ENCODE measurements at places on chromosomes 1 and 21.

DNA sequence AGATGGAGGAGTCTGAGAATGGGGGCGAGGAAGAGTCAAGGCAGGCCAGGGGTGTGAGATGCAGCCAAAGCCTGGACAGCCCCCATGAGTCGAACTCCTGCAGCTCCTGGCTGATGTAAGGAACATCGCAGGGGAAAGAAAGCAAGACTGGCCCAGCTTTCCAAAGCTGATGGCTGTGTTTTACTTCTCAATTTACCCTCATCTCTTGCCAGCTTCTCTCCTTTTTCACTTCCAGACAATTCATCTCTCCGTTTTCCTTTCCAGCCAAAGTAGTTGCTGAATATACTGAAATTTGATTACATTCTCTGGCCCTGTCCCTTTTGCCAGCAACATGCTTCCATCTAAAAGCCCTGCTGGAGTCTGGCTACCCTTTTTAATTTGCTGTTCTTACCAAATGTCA, 40.0 kb upstream of the UBE2U start:
- DNase-seq = no peak

- no peak for DNase-seq
Measured at GRCh38 chr1:40620150-40620549, 45.3 kb downstream of the RIMS3 start.

- no peak for DNase-seq
Measured at GRCh38 chr1:43774359-43774758, 67.0 kb downstream of the ST3GAL3 start.

GRCh38 chr1:151801310-151801820, 3.9 kb downstream of the LINGO4 start:
- DNase-seq = no peak

DNA sequence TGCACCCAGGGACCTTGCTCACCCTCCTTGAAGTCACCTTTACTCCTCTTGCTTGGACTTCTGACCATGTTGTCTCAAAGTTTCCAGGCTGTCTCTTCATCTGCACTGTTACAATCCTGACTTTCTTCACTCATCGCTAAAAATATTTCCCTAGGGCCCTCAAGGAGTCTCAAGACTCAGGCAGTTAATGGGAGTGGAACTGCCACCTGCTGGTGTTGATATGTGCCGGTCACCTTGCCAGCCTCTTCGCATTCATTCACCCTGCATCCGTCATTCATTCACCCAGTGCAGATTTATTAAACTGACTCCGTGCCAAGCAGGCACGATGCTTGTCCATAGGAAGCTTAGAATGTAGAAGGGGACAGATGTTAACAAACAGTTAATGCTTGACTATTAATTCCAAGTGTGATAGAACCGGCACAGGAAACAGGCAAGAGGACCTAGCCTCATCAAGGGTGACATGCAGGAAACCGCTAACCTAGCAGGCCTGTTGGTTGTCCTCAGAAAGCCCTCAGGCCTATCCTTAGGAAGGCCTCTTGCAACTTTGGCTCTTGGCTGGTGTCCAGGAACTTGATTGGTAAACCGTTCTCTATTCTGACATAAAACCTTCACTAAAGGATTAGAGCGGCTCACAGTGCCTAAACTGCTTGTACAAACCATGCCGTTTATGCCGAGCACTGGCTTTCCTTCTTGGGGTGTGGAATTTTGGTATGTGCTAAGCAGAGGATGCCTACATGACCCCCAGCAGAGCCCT, 342.2 kb downstream of the CAMTA1 start:
- DNase-seq = no peak

DNA sequence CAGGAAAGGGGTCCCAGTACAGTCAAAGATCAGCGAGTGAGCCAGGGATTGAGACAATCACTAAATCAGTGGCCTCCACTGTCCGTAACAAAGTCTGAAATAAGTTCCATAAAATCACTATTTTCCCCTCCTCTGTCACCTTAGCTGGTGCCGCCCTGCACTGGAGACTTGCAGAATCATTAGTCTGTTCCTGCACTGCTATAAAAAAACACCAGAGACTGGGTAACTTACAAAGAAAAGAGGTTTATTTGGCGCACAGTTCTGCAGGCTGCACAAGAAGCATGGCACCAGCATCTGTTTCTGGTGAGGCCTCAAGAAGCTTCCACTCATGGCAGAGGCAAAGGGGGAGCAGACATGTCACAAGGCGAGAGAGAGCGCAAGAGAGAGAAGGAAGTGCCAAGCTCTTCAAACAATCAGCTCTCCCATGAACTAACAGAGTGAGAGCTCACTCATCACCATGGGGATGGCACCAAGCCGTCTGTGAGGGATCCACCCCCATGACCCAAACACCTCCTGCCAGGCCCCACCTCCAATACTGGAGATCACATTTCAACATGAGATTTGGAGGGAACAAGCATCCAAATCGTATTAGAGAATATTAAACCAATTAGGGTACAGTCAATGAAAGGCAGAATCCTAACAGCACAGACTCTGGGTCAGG, 129.8 kb upstream of the TIAM1 start:
- no peak for DNase-seq

GRCh38 chr1:76959556-76959955, 92.3 kb downstream of the ST6GALNAC5 start:
- no peak for DNase-seq

GRCh38 chr21:15626031-15626430, 103.8 kb upstream of the USP25 start:
- no peak for DNase-seq

DNA sequence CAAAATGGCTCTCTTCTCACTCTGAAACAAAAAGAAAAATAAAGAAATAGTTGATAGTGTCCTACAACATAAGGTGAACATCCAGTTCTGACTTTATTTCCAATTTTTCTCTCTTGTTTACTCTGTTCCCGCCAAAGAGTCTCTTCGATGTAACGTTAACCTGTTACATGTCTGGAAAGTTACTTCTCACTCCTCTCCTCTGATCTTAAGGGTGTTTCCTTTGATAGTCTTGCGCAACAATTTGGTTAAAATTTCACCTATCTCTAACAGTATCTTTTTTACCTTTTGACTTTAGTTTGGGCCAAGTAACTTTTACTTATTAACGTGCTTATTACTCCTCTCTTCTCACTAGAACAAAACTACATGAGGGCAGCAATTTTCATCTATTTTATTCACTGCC, 1450.2 kb downstream of the BRINP3 start:
- DNase-seq = no peak

DNA sequence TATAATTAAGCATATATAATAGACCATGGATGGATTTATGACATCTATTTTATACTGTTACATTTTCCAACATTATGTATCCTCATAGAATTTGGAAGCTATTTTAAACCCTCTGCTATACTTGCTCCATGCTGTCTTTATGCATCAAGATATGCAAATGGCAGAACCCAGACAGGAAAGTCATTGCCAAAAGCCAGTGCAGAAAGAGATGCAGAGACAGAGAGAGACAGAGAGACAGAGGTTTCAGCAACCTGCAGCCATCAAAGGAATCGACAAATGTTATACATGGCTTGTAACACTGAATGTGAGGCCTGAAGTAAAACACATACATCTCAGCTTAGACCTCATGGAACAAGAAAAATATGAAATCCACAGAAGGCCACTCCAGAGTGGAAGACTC, 7.5 kb upstream of the PTPRC start:
- no peak for DNase-seq

- DNase-seq = no peak
Measured at GRCh38 chr1:167668108-167668507, 38.1 kb downstream of the RCSD1 start.

DNA sequence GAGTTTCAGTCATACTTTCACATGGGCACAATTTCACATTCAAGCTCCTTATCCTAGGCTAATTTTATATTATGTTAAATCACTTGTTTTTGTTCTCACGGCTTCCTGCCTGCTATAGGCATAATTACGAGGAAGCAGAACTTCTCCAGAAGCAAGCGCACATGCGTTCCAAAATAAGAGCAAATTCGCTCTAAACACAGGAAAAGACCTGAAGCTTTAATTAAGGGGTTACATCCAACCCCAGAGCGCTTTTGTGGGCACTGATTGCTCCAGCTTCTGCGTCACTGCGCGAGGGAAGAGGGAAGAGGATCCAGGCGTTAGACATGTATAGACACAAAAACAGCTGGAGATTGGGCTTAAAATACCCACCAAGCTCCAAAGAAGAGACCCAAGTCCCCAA, at the start of gene CORT:
TSS of gene CORT (plus strand) at position 281 of the 400 bp plus-strand sequence. CDS start 193 bp downstream, outside the sequence.
- DNase-seq = no peak

DNA sequence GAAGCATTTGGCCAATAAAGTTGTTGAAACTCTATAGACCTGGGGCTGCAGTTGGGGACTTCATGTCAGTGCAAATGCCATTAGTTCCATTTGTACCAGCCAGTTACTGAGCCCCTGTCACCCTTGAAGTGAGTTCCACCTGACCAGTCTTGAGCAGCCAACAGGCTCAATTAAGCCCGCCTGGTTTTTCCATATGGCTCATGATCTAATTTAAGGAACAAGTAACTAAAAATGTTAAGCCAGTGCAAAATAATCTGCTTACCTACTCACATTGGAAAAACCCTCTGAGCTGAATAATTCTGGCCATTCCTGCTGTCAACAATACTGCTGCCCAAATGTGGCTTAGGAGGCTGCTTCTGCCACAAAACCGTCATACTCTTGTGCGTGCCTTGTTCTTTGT, 21.6 kb downstream of the NSUN4 start:
- no peak for DNase-seq

DNA sequence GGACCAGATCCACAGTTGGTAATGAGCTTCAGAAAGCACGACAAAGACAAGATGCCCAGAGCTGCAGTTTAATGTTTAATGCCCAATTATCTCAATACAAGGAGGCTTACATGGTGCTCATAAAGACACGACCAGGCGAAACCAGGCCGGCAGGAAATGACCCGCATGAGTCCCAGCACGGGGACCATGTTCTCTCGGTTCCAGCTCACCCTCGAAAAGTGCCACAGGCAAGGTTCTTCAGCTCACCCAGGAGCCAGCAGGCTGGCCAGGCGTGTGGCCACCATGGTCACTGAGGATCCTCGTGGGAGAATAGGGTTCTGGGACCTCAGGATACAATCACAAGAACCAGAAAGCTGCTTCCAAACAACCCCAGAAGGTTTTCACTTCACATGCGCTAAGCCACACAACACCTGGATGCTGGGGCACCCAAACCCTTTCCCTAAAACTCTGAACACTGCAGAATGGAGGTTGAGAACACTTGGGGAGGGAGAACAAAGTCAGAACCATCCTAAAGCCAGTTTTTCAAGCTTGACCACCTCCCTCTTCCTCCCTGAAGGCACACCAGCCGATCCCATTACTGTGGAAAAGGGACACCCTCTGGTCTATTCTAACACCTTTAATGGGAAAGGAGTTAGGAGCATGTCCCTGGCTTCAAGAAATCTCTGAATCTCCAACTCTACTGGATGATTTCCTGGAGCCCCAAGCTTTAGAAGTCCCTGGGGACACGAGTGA, 22.6 kb upstream of the ASAP3 start:
- DNase-seq = no peak

GRCh38 chr21:36377391-36377842, 7.8 kb upstream of the CHAF1B start:
- DNase-seq = no peak

DNA sequence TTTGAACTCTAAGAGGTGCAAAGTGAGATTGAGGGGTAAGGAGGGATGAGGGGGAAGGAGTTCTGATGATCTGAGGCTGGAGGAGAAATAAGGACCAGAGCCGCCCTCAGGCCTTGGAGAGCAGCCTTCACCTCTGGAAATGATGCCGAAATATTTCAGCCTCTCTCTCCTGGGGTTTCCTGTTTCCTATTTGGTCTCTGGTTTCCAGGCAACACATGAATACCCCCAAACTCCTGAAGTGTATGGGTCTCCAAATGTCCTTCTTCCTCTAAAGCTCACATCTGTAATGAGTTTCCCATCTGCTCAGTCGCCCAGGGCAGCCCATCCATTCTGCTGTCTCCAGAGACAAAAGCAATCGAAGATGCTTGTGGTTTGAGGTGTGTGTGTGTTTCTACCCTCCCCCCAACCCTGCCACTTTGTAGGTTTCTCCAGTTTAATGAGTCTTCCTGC, 52.0 kb upstream of the FAM20B start:
- no peak for DNase-seq

- no peak for DNase-seq
Measured at GRCh38 chr1:9892563-9893528, 17.2 kb downstream of the CTNNBIP1 start.

DNA sequence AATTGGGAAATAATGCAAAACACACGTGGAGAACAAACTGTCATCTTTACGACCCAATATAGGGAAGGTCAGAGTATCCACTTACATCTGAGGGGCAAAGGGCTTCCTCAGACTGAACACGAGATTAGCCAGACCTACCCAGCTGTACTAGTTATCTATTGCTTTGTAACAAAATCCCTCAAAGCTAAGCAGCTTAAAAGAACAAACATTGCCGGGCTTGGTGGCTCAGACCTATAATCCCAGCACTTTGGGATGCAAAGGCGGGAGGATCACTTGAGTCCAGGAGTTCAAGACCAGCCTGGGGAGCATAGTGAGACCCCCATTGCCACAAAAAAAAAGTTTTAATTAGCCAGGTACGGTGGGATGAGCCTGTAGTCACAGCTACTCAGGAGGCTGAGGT, 262.8 kb downstream of the LTN1 start:
- no peak for DNase-seq

GRCh38 chr1:200422211-200422610, 12.4 kb upstream of the ZNF281 start:
- no peak for DNase-seq

DNA sequence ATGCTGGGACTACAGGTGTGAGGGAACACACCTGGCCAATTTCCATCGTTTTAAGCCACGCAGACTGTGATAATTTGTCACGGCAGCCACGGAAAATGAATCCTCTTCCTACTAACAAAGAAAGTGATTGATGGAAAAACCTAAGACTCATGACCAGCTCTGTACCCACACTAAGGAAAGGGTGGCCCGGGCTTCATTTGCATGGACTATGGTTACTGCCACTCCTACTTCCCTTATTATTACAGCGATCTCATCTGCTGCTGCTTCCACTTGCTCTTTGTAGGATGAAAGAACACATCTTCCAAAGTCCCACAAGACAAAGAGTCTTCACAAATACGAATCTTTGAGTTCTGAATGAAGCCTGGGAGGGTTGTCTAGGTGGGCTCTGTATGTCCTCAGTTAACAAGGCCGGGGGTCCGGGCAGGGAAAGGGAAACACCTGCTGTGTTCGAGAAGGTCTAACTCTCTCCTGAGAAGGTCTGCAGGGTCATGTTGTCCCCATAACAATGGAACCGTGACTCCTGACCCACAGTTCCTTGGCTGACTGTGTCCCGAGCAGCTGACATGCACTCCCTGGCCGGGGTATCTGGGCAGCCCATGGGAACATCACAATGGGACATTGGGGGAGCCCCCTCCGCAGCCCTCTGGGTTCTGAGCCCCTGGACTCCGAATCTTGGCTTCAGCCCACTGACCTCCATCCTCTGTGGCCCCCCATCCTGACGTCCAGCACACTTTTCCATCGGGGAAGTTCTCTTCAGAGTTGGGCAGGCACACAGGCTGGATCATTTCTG, 13.3 kb upstream of the TFF1 start:
- DNase-seq = no peak

DNA sequence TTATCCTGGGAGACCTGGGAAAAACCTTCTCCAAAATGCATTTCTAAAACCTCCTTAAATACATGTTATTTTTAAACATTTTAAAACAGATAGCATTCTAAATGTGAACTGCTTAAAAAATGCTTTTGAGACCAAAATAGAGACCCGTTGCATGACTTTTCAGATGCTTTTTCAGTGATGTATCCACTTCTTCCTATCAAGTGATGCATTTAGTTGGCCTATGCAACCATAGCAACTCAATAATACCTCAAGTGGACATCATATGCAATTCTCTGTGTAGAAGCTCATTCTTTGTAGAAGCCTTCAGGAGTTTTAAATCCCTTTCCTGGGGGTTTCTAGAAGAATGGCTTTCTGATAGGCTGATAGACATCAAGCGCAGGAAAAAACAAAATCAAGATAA, 94.5 kb upstream of the RAVER2 start:
- DNase-seq = no peak

- DNase-seq = no peak
Measured at GRCh38 chr1:3221112-3222041, 152.4 kb downstream of the PRDM16 start.
